Chondrocyte (in vitro differentiated cells): ENCODE measurements at places on chromosomes 1 and 21. TPM values are rescaled to one million over a fixed set of nuclear protein-coding genes. Genes with fewer than 3 reads are reported as not detected.

GRCh38 chr1:11761285-11761684 is 708 bp upstream of the C1orf167 start:
- H3K4me1 ChIP-seq = no peaks in the 10 kb centered on the region
- peaks cover 3% of the 10 kb centered on the region for H3K36me3 ChIP-seq
- DNase-seq = no peak
- no peak overlapping the region for H3K4me3 ChIP-seq
- no peak overlapping the region for H3K27ac ChIP-seq

FCRL4 gene
- not detected in 3 replicates for total RNA-seq

DNA sequence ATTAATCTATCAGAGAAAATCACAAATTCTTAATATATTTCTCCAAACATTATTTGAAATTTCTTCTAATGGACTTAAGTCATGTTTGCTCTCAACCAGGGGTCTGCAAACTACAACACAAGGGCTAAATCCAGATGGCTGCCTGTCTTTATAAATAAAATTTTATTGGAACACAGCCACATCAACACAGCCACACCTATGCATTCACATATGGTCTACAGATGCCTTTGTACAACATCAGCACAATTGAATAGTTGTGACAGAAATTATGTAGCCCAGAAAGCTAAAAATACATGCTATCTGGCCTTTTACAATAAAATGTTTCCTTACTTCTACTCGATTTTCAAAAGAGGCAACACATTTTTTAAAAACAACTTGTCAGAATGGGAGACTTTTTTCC is 103.9 kb downstream of the DPYD start:
- no peaks in the 10 kb centered on the region for H3K27me3 ChIP-seq
- no peak overlapping the region for H3K27ac ChIP-seq
- peaks cover 1% of the 10 kb centered on the region for H3K36me3 ChIP-seq
- peaks cover 5% of the 10 kb centered on the region for H3K4me1 ChIP-seq
- DNase-seq = no peak

PLA2G2C gene
- total RNA-seq = not detected in 3 replicates

GRCh38 chr1:68327414-68327813 is 95.1 kb upstream of the WLS start:
- H3K27ac ChIP-seq = no peak overlapping the region
- DNase-seq = no peak
- H3K27me3 ChIP-seq = no peaks in the 10 kb centered on the region

GRCh38 chr1:44031252-44032169 is at the start of gene SLC6A9:
SLC6A9 (minus strand) TSS chr1:44031462; CDS start chr1:44024277, 7,185 bp downstream.
- H3K36me3 ChIP-seq = no peaks in the 10 kb centered on the region
- peak; percentile 91 for DNase-seq
- H3K4me3 ChIP-seq = peak within 1 kb of the TSS; percentile 84
- peak within 1 kb of the TSS; percentile 91 for H3K27ac ChIP-seq
- H3K27me3 ChIP-seq = no peaks in the 10 kb centered on the region
- H3K4me1 ChIP-seq = peaks cover 49% of the 10 kb centered on the region

DNA sequence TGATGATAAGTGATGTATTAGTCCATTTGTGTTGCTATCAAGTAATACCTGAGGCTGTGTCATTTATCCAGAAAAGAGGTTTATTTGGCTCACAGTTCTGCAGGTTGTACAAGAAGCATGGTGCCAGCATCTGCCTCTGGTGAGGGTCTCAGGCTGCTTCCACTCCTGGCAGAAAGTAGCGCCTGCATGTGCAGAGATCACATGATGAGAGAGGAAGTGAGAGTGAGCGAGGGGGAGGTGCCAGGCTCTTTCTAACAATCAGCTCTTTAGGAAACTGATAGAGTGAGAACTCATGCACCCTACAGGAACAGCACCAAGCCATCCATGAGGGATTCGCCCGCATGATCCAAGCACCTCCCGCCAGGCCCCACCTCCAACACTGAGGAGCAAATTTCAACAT is 2.2 kb upstream of the FHAD1 start:
- H3K27ac ChIP-seq = no peak overlapping the region
- H3K4me3 ChIP-seq = no peak overlapping the region
- H3K27me3 ChIP-seq = peaks cover 28% of the 10 kb centered on the region
- no peaks in the 10 kb centered on the region for H3K36me3 ChIP-seq

DNA sequence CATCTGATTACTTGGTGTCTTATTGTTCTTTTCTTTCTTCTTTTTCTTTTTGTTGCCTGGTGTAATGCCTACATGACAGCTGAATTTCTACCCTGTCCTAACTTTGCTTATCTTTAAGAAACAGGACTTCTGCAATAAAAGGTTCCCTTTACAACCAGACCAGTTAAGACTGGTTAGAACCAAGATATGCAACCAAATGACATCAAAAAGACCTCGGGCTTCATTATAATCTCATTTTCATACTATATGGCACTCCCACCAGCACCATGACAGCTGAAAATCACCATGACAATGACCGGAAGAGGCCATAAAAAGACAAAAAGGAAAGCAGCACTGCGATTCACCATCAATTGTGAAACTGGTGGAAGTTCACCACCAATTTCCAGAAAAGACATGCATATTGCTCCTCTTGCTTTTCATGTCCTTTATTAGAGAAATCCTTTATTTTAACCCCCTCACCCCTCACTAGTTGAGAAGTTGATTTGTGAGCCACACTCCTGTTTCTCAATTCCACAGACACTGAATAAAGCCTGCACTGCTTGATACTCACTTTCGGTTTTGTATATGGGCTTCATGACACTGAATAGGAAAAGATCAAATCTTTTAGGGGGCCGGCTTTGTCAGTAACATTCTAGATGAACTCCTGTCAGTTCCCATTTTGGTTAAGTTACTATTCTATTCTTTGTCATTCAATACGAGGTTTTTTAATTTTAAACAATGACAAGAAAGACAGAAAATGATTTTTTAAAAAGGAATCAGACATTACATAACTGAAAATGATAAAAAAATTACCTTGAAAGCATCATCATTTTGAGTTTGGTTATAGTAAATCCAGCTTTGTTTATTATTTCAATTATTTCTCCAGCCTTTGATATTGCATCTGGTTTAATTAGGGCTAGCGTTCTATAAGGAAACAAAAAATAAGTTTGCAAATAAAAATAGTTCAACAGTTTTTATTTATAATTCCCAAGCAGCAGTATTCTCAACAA is 58.1 kb downstream of the NME7 start:
- H3K27ac ChIP-seq = no peak overlapping the region
- H3K4me1 ChIP-seq = peaks cover 26% of the 10 kb centered on the region
- H3K4me3 ChIP-seq = no peak overlapping the region
- H3K36me3 ChIP-seq = no peaks in the 10 kb centered on the region
- no peaks in the 10 kb centered on the region for H3K27me3 ChIP-seq
- DNase-seq = no peak

GRCh38 chr1:12150456-12151200 is 16.2 kb upstream of the TNFRSF1B start:
- H3K36me3 ChIP-seq = peaks cover 1% of the 10 kb centered on the region
- peaks cover 10% of the 10 kb centered on the region for H3K4me1 ChIP-seq
- peaks cover 12% of the 10 kb centered on the region for H3K27me3 ChIP-seq
- DNase-seq = no peak
- no peak overlapping the region for H3K27ac ChIP-seq

ZNF683 gene
- not detected in 3 replicates for total RNA-seq

DNA sequence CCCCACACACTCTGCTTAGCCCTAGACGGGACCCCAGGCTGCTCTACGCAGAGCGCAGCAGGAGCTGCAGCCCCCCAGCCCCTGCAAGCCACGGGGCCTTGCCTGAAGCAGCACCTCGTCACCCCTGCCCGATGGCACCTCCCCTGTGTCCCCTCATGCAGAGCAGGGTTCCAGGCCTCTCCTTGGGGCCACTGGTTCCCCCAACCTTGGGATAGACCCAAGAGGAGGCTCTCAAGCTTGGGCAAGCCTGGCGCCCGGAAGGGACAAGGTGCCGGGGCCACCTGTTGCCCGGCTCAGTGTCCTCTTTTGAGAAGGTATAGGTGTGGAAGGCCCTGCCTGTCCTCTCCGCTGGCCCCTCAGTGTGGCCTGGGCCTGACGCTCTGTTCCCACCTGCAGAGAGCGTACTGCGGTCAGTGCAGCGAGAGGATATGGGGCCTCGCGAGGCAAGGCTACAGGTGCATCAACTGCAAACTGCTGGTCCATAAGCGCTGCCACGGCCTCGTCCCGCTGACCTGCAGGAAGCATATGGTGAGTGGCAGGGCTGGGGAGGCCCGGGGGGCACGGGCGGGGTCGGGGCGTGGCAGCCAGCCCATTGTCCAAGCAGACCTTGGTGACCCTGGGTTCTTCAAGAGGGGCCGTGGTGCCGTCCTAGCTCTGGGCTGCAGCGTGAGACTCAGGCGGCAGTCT is 50.6 kb downstream of the FAAP20 start:
- H3K27ac ChIP-seq = no peak overlapping the region
- peaks cover 8% of the 10 kb centered on the region for H3K4me1 ChIP-seq
- no peak overlapping the region for H3K4me3 ChIP-seq
- peak; percentile 77 for DNase-seq

- H3K4me1 ChIP-seq = peaks cover 43% of the 10 kb centered on the region
- no peak overlapping the region for H3K4me3 ChIP-seq
- peaks cover 9% of the 10 kb centered on the region for H3K36me3 ChIP-seq
- no peak for DNase-seq
Measured at GRCh38 chr1:203039609-203040512, 13.6 kb downstream of the PPFIA4 start.

DNA sequence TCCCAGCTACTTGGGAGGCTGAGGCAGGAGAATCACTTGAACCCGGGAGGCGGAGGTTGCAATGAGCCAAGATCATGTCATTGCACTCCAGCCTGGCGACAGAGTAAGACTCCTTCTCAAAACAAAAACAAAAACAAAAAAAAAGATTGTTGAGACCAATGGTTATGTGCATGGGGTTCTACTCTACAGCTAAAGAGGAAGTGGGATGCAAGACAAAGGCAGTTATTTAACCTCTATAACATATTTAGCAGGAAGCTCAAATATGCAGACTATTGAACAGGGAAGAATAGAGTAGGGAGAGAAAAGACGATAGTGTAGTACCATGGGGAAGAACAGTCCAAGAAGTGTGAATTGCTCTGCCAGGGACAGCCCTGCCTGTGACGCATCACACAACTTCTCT is 227.7 kb downstream of the SMYD3 start:
- H3K4me3 ChIP-seq = no peak overlapping the region
- H3K4me1 ChIP-seq = peaks cover 26% of the 10 kb centered on the region
- H3K36me3 ChIP-seq = no peaks in the 10 kb centered on the region
- no peak overlapping the region for H3K27ac ChIP-seq
- no peaks in the 10 kb centered on the region for H3K27me3 ChIP-seq

DNA sequence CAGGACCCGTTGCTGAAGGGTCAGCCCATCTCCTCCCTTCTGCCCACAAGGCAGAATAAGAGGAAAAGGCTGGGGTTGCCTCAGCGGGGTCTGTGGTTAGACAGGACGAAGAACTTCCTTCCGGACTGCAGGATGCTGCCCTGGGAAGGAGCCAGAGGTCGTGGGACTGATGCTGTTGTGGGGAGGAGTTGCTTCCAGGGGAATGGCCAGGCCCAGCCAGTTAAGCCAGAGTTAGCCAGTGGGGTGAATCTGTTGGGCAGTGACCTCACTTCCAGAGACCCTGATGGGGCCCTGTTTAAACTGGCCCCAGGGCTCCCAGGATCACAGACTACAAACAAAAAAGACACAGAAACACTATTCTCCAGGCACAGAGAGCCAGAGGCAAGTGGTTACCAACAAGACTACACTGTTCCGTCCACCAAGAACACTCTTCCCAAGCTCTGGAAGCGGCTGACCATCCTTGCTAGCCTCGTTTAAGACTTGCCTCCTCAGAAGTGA is 13.0 kb downstream of the FAM229A start:
- H3K4me3 ChIP-seq = no peak overlapping the region
- H3K27ac ChIP-seq = no peak overlapping the region
- no peaks in the 10 kb centered on the region for H3K27me3 ChIP-seq
- no peak for DNase-seq

ELAPOR1 gene
- total RNA-seq = 0.46 to 1.2 TPM (median 0.97 TPM) in 3 replicates

DNA sequence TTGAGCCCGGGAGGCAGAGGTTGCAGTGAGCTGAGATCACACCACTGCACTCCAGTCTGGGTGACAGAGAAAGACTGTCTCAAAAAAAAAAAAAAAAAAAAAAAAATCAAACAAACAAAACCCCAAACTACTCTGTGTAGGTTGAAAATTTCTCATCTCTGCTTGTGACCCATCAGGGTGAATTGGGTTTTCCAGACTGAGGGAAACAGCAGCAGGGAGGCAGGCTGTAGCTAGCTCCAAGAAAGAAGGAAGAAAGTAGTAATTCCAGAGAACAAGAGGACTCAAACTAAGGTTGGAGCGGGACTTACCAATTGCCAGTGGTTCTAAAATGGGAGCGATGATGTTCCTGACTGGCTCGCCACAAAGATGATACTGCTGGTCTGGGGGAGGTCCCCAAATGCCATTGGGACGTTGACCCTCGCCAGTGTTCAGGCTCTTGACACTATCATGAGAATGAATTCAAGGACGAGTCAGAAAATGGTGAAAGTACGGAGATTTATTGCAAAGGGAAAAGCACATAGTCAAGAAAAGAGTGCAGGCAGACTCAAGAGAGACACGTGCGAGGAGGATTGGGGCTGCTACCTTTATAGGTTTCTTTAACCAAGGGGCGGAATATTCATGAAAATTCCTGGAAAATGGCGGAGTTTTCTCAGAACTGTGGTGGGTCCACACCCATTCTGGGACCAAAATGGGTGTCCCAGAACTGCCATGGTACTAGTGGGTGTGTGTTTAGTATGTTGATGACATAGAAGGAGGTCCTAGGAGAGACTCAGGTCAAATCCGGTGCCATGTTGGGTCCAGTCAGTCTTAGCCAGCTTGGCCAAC is 13.4 kb downstream of the AADACL4 start:
- no peaks in the 10 kb centered on the region for H3K36me3 ChIP-seq
- DNase-seq = no peak
- H3K4me3 ChIP-seq = no peak overlapping the region
- no peaks in the 10 kb centered on the region for H3K27me3 ChIP-seq

HCN3 gene
- total RNA-seq = 4.3 to 4.4 TPM (median 4.4 TPM) in 3 replicates

DNA sequence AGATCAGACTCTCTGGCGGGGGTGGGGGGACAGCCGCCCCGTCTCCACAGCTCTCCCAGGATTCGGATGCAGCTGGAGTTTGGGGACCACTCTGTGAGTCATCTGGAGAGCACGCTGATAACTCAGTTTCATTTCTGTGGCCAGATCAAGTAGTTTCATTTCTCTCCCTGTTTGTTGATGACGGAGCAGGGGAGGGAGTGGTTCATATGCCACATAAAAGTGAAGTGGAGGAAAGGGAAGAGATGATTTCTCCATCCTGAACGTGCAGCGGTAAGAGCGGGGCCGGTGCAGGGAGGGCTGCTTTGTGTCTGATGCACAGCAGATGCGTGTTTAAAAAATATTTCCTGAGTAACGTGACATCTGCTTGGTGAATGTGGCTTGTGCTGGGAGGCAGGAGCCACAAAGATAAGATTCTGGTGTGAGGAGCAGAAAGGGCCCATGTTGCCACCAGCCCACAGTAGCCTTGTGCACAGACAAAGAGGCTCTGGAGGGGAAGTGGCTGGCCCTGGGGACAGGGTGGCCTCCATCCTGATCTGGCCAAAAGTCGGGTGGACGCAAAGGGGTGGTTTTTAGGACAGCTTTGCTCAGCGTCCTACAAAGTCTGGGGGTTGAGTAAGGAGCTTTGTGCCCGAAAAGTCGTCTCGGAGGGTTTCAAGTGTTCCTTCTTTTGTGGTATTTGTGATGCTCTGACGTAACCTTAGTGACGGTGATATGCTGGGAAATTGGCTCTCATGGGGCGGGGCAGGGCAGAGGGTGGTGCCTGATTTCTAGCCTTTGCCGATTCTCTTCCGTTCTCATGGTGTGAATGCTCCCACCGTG is at the start of gene MX2:
Gene MX2 (plus strand): TSS at position 242 of the 819 bp plus-strand sequence. CDS start 14,880 bp downstream, outside the sequence.
- no peak within 1 kb of the TSS for H3K4me3 ChIP-seq
- no peaks in the 10 kb centered on the region for H3K4me1 ChIP-seq
- DNase-seq = no peak
- H3K27me3 ChIP-seq = peaks cover 5% of the 10 kb centered on the region
- H3K36me3 ChIP-seq = no peaks in the 10 kb centered on the region

GRCh38 chr1:239125027-239125426 is 261.3 kb upstream of the CHRM3 start:
- H3K27me3 ChIP-seq = peaks cover 7% of the 10 kb centered on the region
- no peaks in the 10 kb centered on the region for H3K4me1 ChIP-seq
- no peaks in the 10 kb centered on the region for H3K36me3 ChIP-seq
- H3K4me3 ChIP-seq = no peak overlapping the region
- H3K27ac ChIP-seq = no peak overlapping the region
- DNase-seq = no peak
